NCI-H2107 (cell line): ENCODE measurements at places on chromosomes 2 and 18.

GRCh38 chr18:47150824-47151366, 595 bp upstream of the HDHD2 start:
- DNase-seq: no peak

DNA sequence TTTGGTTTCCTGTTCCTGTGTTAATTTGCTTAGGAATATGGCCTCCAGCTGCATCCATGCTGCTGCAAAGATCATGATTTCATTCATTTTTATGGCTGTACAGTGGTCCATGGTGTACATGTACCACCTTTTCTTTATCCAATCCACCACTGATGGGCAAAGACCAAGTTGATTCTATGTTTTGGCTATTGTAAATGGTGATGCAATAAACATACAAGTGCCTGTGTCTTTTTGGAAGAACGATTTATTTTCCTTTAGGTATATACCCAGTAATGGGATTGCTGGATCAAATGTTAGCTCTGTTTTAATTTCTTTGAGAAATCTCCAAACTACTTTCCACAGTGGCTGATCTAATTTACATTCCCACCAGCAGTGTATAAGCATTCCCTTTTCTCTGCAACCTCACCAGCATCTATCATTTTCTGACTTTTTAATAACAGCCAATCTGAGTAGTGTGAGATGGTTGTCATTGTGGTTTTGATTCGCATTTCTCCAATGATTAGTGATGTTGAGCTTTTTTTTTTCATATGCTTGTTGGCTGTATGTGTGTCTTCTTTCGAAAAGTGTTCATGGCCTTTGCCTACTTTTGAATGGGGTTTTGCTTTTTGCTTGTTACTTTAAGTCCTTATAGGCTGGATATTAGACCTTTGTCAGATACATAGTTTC, 19.4 kb downstream of the EXOC6B start:
- no peak for DNase-seq

GRCh38 chr2:197033222-197033621, 106.7 kb upstream of the PGAP1 start:
- DNase-seq: no peak

GRCh38 chr2:30179536-30179935, 32.7 kb downstream of the YPEL5 start:
- DNase-seq: no peak

GRCh38 chr2:9656270-9656766, 25.5 kb upstream of the YWHAQ start:
- DNase-seq: no peak

- no peak for DNase-seq
These were observed 33.3 kb downstream of the SRD5A2 start for GRCh38 chr2:31547485-31547884.

DNA sequence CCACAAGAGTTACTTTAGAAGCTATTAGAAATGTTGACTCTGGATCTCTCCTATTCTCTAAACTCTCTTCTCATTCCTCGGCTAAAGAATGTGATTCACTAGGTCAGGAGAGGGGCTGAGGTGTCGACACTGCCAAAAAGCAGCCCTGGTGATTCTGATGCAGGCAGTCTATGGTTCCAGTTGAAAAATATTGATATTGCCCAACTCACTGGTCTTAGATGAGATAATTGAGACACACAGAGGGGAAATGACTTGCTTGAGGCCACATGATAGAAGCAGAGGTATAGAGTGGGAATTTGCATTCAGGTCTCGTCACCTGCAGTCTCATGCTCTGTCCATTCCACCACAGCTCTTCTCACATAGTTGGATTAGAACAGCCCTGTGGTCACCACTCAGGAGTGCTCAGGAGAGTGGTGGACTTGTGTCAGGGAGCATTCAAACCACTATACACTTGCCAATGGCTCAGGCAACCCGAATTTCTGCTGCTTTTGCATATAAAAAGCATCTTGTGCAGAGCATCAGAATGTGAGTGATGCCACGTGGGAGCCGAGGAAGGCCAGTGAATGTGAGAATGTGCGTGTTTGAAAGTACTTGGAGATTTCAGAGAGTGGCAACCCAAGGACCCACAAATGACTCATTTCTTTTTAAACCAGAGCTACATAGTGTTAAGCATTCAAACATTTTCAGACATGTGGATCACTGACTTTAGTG, 65.1 kb upstream of the CTLA4 start:
- no peak for DNase-seq

GRCh38 chr18:35603008-35603407, 21.5 kb downstream of the GALNT1 start:
- no peak for DNase-seq

DNA sequence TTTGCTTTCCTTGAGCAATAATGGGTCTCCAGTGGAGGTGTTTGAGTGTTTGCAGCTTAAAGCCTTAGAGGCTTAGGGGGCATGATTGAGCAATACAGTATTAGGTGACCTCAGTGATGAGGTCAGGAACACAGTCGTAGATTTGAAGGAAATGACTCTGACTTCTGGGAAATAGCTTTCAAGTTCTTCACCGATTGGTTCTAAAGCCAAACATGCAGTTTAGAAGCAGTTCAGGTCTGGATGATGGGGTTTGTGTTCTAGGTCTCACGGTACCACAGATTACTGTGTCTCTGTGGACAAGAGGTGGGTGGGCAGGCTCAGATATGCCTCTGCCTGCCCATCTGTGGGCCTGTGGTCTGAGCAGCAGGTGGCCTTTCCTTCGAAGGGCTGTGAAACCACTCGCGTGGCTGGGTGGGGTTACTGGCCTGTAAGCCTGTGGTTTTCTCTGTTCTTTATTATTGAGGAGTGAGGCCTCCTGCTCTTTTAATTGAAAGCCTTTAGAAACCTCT, 7.8 kb downstream of the MTHFD2 start:
- no peak for DNase-seq

- no peak for DNase-seq
These were observed 822 bp downstream of the GDF7 start for GRCh38 chr2:20667531-20668401.

- DNase-seq: no peak
These were observed 94.0 kb downstream of the CELF4 start for GRCh38 chr18:37471637-37472036.

GRCh38 chr2:12433626-12433990, 283.1 kb upstream of the TRIB2 start:
- no peak for DNase-seq

- no peak for DNase-seq
These were observed 2.5 kb upstream of the ASIC4 start for GRCh38 chr2:219511547-219512325.

DNA sequence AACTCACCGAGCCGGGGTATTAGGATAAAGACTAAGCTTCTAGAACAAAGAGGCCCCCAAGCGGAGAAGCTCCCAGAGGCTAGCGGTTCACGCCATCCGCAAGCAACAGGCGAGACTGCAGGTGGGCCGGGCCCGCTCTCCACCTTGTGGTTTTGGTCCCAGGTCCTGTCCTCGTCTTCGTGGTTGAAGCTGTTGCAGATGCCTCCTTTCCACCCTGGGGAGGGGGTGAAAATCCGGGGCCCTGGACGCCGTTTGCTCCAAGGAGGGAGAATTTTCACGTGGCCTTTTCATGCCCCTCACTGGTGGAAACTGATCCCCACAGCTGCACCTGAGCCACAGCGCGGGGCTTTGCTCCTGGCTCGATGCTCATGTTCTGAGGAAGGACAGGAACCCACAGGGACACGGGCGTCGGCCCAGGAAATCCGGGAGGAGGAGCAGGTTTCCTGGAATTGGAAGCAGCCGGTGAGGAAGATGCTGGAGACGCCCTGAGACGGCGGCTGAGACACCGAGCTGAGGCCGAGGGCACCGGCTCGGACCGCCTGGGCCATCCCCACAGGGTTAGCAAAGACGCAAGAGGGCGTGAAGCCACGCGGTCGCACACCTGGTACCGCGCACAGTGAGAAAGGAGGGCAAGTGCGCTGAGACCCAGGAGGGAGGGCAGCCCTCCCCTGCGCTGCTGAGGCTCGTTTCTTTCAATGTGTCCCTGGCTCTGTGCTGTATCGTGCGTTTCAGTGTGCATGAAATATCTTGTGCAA, 54.7 kb upstream of the SALL3 start:
- no peak for DNase-seq

DNA sequence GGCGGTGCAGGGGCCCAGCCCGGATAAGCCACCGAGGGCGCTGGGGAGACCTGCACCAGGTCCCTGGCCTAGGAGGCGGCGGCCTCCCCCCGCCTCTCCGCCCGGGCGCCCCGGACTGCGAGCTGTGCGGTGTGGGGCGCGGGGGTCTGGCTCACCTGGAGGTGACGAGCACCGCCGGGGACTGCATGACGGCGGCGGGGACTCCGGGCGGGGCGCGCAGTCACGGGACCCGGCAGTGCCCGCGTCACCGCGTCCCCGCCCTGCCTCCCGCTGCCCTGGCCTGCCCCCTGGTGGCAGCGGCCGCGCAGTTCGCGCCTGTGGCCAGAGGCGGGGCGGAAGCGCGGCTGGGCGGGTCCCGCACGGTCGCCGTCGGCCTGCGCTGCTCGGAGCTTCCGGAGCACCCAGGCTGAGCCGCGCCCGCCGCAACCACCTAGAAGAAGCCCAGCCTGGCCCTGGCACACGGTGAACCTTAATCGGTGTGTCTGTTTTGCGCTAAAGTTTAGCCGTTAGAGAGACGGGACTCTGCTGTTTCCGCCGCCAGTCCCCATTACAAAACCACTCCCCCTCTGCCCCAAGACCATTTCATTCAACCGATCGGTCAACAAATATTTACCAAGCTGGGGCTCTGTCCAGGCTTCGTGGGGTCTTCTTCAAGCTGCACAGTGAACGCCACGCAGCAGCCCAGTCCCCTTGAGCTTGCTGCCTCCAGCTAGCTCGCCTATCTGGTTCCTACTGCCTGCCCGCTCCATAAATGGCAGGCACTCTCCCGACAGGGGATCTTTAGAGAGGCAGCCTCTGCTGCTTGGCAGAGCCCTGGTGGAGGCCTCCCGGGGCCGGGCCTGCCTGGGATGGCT, at the start of gene HS1BP3:
TSS of gene HS1BP3 (minus strand) at position 222 of the 854 bp plus-strand sequence. CDS start at position 187, 35 bp downstream.
- peak; percentile 43 for DNase-seq

DNA sequence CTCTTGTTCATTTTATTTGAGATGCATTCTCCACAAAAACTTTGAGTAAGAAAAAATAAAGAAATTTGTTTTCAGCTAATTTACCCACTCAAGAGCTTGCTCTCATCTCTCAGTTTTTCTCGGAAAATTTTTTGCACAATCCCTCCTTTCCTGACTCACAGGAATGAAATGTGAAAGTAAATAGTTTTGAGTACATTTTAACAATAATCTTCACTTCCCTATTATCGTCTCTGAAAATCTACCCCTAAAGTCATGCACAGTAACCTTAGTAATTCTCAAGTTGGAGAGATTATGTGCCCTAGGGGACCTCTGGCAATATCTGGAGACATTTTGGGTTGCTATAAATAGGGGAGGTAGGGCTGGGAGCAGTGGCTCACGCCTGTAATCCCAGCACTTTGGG, 2.6 kb downstream of the CYB5A start:
- no peak for DNase-seq

- no peak for DNase-seq
These were observed 71.0 kb downstream of the STPG4 start for GRCh38 chr2:47083886-47084687.

- DNase-seq: no peak
These were observed 175.2 kb downstream of the METTL4 start for GRCh38 chr18:2396162-2396505.

DNA sequence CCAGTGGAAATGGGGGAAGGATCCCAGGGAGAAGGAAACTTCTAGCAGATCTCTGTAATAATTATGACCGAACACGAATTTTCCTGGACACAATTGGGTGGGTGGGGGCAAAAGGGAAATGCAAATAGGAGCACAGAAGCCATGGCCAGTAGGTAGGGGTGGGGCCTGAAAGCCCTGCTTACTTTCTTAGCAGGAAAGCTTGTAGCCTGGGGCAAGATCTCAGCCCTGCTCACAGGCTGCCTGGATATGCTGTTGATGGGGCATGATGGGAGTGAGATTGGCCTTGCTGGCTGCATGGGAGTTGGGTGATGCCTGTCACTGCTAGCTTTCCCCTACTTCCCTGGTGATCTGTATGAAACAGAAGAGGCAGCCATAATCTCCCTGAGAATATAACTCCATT, 45.9 kb upstream of the SPOPL start:
- no peak for DNase-seq

DNA sequence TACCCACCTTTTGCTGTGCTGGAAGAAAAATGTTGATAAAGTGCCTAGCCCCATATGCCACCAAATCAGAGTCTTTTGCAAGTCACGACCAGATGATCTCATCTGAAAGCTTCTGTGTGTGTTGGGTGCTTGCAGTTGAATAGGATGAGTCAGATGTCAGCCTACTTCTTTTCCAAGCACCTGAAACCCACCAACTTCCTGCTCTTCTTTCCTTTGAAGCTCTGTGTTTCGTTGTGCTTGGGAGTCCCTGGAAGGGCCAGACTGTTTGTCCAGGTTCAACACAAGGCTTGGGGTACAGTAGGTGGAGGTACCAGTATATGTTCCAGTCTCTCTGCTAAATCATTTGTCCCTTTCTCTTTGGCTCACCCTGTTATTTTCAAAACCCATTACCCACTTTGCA, 36.8 kb upstream of the LCLAT1 start:
- DNase-seq: no peak

DNA sequence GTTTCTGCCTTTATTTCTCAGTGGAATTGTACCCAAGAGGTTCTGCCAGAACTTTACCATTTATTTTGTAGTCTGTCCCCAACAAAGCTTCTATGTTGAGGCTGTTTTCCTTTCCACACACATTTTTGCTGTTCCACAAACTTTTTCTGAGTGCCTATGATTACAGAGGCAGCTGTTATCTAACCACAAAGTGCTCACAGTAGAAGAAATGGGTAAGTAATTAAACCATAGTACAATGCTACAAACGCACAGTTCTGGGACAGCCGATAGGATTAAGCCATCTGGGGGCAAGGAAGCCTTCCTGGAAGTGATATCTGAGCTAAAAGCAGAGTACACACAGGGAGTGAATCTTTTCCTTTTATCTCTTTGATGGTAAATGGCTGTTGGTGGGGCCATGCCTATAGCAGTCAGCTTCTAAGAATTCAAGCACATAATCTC, 3.9 kb upstream of the MGAT4A start:
- no peak for DNase-seq

DNA sequence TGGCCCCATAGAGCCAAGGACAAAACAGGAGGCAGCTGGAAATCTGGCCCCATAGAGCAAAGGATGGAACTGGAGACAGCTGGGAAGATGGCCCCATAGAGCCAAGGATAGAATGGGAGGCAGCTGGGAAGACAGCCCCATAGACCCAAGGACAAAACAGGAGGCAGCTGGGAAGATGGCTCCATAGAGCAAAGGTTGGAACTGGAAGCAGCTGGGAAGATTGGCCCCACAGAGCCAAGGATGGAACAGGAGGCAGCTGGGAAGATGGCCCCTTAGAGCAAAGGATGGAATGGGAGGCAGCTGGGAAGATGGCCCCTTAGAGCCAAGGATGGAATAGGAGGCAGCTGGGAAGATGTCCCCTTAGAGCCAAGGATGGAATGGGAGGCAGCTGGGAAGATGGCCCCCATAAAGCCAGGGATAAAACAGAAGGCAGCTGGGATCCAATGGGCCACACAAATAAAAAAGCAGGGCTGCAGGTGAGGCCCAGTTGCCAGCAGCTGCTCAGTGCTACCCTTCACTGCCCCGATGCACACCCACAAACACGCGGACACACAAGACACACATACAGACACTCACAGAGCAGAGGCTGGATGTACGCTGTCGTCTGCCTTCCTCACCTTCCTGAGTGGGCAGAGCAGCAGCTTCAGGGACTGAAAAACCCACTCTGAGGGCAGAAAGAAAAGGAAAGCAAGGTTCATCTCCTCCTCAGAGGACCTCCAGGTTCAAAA, 505.4 kb upstream of the MYT1L start:
- DNase-seq: no peak
